Stimulated activated CD4-positive, alpha-beta T cell treated with anti-CD3 and anti-CD28 coated beads, Interleukin-1b, Interleukin-23, amount 100 ng/mL, for 1 hour (primary cell): ENCODE measurements at places on chromosomes 3 and 15.

GRCh38 chr15:29139540-29140459 lies 129.8 kb downstream of the NSMCE3 start:
- peak; percentile 38 for DNase-seq

GRCh38 chr3:25473246-25473645 lies 45.2 kb downstream of the RARB start:
- DNase-seq, result no peak

DNA sequence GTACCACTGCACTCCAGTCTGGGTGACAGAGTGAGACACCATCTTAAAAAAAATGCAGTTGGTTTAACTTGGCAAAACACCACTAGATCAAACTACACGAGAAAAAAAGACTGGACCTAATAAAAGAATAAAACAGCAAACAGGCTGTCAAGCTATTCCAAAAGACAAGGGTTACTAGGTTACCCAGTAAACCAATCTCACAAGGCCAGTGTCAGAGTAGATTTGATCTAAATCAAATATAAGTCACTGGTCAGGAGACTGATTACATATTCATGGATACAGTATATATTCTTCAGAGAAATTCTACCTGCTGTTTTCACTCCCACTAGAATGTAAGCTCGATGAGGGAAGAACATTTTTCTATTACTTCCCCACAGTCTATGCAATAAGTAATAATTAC lies 2.5 kb upstream of the GANC start:
- no peak for DNase-seq

- no peak for DNase-seq
Observed at GRCh38 chr15:88141269-88141889, 115.2 kb downstream of the NTRK3 start.

- DNase-seq, result no peak
Observed at GRCh38 chr3:197209366-197210260, 88.8 kb downstream of the DLG1 start.

DNA sequence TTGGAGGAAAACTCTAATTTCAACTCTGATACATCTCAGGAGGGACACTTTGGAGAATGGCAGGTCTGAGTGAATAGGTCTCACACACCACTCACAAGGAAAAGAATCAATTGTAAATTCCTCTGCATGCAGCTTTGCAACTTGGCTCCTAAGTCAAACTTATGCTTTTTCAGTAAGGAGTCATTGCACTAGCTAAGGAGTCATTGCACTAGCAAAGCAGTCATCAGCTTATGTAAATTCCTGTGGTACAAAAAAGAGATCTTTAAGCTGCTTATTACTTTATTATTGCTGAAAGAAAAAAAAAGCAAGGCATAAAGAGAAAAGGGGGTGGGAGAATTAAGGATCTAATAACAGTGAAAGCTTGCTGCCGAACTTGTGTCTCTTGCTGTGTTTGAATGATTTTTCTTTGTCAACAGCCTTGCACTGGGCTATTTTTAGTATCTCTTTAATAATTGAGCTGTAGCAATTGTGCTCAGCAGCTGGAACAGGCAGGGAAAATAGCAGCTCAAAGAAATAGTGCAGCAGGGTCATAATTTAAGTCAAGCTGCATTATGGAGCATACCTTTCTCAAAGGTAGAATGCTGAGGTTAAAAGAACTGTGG lies 154.3 kb upstream of the ARPP21 start:
- no peak for DNase-seq

- no peak for DNase-seq
Observed at GRCh38 chr3:166556955-166557354, 719.7 kb upstream of the BCHE start.
